ENCODE measurements at places on chromosomes 7 and 10. TPM values are rescaled to one million over a fixed set of nuclear protein-coding genes. Genes with fewer than 3 reads are reported as not detected.

DNA sequence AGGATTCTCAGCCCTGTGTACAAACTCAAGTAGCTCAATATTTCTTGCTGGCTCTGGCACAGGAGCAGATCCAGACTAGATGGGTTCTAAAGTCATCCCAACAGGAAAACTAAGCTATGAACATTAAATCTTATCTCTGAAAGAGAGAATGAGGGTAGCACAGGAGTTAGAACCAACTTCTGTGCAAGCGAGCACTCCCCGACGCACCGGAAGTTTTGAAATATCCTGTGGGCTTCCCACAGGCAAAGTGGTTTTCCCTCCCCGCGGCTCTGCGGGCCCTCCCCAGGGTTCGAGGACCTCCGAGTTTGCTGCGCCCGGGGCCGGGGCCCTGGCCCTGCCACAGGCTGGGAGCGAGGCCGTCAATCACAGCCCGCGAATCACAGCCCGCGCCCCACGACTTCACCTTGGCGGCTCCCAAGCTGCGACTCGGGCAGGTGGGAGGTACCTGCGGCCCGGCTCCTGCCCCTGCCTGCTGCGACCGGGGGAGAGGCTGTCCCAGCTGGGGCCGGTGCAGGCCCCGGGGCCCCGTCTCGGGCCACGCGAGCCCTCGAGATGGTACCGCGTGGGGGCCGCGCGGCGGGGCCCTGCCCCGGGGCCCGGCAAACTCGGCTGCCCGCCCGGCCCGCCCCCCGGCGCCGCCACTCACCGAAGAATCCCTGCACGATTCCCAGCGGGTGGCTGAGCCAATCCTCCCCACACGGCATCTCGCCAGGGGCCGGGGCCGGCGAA is 598 bp downstream of the MCMBP start:
- DNase-seq = no peak

DNA sequence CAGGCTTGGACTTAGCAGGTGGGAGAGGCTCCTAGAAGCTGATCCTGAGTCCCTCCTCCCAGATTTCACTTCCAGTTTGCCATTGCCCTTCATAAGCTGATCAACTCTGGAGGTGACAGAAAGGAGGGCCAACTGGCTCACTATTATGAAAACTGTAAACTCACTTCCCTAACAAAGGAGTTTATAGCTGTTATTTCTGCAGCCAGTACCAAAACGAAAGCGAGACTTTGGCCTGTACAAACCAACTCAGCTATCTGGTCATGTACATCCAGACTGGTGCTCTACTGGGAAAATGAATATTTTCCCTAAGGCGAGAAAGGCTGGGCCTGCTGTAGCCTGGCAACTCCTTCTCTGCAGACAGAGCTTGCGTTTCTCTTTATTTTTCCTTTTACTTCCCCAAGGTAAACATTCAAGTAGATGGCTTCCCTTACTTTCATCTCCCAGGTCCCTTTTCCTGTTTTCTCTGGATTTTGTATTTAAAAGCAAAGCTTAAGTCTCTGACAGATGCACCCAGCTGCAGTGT is 54.7 kb downstream of the GALNT17 start:
- no peak for DNase-seq

DNA sequence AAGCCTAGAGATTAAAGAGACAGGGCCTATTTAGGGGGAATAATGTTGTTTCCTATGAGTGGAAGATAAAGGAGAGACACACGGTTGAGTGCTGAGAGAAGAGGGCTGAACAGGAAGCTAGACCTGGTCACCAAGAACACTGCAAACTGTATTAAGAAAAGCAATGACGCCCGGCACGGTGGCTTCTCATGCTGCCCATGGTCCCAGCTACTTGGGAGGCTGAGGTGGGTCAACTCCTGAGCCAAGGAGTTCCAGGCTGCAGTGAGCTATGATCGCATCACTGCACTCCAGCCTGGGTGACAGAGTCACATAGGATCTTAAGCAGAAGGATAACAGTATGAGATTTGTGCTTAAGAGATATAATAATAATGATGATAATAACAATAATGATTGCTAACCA is 19.7 kb upstream of the OTUD1 start:
- DNase-seq = no peak

DNA sequence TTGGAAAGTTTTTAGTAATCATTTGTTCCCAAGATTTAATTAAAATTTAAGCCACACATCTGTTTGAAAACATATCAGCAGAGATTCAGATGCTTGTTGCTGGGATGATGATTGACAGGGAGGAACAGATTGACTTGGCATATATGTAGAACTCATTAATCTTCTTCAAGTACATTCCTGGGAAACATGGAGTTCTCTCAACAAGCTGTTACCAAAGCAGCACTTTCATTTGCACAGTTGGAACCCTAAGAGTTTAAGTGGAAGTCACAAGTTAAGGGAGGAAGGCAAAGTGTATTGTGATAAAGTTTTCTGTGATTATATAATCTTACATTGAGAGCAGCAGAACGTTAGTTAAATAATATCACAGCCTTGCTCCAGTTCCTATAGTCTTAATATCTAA is 485.4 kb upstream of the CELF2 start:
- DNase-seq = no peak

GRCh38 chr7:1666823-1667565 is 3.1 kb upstream of the ELFN1 start:
- DNase-seq = no peak

DNA sequence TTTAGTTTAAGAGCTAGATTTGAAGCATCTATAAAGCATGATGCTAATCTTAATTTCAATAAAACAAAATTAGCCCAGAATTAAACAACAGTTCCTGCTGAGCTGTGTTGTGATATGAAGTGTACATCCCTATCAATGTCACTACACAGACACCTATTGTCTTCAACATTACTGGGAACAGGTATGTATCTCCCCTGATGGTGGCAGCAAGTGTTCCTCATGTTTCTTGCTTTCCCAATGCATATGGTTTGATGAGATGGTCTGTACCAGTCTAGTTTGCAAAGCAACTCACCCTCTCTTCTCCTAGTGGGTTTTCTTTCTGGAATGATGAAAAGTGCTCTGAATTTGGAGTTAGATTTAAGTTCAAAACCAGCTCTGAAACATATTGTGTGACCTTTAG is 38.1 kb downstream of the TSPAN12 start:
- no peak for DNase-seq

- DNase-seq = no peak
Measured at GRCh38 chr10:124688386-124688785, 55.8 kb downstream of the FAM53B start.

CLDN4 gene
- total RNA-seq = 51.4 TPM

NPC1L1 gene
- not detected for total RNA-seq

Data from urinary bladder (tissue), 4 donors.